Cerebellum (tissue), 4 donors: ENCODE measurements at places on chromosomes 5 and 9. TPM values are rescaled to one million over a fixed set of nuclear protein-coding genes. Genes with fewer than 3 reads are reported as not detected.

Gene ADGRD2
- 1.5 TPM for total RNA-seq

Gene IGFBPL1
- 239 TPM for total RNA-seq

DNA sequence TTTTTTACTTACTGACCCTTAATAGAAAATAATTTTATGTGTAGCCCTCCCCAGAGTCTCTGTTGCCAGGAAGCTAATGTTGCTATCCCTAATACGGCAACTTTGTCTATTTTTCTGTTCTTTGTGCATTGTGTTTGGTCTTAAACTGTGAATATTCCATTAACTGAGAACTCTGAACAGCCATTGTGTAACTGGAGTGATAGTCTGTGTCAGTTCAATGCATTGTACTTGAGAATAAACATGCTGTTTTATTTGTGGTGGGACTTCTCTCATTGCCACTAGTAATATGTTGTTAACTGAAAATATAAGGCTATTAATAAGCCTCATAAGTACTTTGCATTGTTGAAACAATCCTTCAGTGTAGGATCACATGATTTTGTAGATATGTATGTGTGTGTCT lies 278.3 kb upstream of the DMRT1 start:
- no peak for DNase-seq

DNA sequence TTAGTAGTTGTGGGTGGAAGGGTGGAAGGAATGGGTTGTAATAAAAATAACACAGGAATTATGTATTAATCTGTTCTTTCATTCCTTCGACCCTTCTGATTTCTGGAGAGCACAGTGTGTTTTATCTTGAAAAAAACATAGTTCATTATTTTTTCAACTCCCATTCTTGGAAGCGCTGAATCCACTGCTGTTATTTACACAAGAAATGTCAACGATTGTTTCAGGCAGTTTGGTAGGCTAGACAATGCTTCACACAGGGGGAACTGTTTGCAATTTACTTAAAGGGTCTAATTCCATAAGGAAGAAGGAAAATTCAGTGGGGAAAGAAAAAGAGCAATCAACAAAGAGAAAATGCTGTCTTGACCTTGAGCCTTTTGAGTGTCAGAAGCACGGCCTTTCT lies 142.9 kb downstream of the TLE1 start:
- no peak for DNase-seq

GRCh38 chr5:91875196-91875779 lies 492.2 kb upstream of the ARRDC3 start:
- DNase-seq = no peak

GRCh38 chr9:27338527-27338903 lies 41.6 kb upstream of the EQTN start:
- no peak for DNase-seq

DNA sequence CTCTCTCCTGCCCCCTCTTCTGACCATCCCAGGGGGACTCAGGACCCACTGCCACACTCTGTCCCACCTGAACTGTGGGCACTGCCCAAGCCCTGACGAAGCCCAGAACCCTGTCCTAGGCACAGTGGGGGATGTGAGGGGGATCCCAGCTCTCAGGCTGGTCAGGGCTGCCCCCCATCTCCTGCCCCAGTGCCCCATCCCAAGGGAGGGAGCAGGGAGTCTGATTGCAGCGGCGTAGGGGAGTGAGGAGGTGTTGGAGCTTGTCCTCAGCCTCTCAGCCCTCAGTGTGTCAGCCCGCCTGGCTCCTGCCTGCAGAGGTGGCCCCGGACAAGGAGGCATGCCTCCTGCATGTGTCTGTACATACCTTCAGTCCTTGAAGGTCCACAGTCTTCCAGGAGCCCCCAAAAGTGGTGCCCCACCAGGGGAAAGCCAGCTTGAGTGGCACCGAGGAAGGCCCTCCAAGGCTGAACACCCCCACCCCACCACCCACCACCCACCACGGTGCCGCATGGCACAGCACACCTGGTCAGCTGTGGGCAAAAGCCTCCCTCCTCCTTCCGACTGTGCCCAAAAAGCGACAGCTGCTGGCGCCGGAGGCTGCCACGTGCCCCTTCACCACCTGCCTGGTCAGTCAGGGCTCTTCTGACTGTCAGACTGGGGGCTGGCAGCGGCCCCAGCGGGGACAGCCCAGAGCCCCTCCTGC lies 930 bp downstream of the SARDH start:
- DNase-seq = no peak

- DNase-seq = no peak
Measured at GRCh38 chr9:35679766-35680330, 6.1 kb downstream of the CA9 start.

DNA sequence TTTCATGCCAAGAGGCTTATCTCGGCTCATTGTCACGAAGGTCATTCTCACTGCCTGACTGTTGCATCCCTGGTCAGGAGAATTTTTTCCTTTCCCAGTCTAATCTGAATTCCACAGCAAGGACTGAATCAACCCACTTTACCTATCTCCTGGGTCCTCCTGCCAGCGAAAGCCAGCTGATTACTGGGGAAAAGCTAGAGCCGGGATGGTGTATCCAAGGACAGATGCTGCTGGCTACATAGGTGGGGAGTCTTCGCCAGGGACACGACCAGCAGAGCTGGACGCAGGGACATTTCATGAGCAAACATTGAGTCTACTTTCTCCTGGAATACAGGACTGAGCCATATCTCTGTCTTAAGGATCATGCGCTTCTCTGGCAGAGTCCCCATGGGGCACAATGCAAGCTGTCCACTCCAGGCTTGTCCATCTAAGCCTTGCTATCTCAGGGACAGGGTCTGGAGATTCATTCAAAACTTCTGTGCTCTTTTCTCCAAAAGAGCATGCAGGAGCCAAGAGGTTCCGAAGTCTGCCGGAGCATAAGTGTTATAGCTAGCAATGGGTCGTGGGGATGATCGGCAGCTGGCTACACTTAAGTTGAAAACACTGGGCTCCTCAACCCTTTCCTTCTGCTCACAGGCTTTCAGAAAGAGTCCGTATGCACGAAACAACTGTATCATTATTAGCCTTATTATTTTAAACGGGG lies 6.5 kb upstream of the HAND1 start:
- no peak for DNase-seq

DNA sequence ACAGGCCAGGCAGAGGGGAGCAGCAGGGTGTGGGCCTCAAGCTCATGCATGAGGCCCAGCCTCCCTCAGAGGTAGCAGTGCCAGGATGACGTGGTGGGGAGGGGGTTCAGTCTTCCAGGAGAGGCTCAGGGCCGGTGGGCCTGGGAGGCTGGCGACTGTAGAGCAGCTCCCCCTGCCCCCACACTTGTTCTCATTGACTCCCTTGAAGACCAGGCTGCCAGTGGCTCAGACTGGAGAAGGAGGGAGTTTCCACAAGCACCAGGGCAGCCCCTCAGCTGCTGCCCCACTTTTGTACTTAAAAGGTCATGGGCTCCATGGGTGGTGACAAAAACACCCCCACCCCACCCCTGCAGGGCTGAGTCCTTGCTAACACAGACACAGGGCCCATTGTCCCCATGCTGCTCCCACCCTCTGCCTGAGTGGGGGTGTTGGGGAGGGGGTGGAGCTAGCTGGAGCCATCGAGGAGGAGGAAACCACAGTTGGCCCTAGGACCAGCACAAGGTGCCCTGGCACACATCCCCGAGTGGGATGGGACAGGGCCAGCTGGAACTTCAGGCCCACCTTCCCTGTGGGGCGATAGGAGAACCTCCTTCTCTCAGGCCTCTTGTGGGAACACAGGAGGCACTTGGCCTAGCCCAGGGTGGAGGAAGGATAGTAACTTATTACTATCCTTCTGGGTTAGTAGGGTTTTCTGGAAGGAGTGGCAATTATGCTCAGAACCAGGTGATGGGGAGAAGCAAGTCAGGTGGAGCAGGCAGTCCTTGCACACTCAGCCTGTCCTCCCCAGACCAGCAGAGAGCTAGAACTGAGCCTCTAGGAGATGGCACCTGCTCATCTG lies 10.7 kb downstream of the PDLIM4 start:
- no peak for DNase-seq

- no peak for DNase-seq
Measured at GRCh38 chr5:87361031-87361445, 51.7 kb downstream of the CCNH start.

- no peak for DNase-seq
Measured at GRCh38 chr5:39473156-39473775, 48.5 kb upstream of the DAB2 start.

Gene CDKN2B-AS1
- total RNA-seq = not detected

Gene FOXI1
- total RNA-seq = not detected

GRCh38 chr5:153711755-153712154 lies 221.3 kb downstream of the GRIA1 start:
- DNase-seq = no peak

GRCh38 chr9:9919174-9919775 lies 693.5 kb downstream of the PTPRD start:
- no peak for DNase-seq
